Ovary (tissue), 10 donors: ENCODE measurements at places on chromosomes 1 and 21. TPM values are rescaled to one million over a fixed set of nuclear protein-coding genes. Genes with fewer than 3 reads are reported as not detected.

GRCh38 chr1:51660580-51660979 is 43.7 kb downstream of the OSBPL9 start:
- H3K4me1 ChIP-seq, result peaks cover 12% of the 10 kb centered on the region
- no peak for DNase-seq

- no peaks in the 10 kb centered on the region for H3K36me3 ChIP-seq
- no peak overlapping the region for H3K4me3 ChIP-seq
- H3K27ac ChIP-seq, result no peak overlapping the region
- H3K27me3 ChIP-seq, result no peaks in the 10 kb centered on the region
These were observed 384.5 kb upstream of the C1orf87 start for GRCh38 chr1:60458111-60458510.

DNA sequence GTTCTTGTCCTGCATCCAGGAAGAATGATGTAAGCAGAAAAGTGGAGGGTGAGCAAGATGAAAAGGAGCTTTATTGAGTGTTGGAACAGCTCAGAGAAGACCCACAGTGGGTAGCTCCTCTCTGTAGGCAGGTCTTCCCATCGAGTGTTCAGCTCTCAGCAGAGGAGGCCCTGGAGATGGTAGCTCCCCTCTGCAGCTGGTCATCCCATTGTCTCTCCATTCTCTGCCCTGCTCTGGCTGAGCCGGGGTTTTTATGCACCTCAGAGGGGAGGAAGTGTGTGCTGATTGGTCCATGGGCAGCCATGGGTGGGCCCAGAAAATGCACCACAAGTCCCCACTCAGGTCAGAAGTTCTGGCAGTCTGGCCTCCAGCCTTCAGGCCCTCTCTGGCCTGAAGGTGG is 713.7 kb downstream of the MATN1 start:
- no peaks in the 10 kb centered on the region for H3K4me1 ChIP-seq
- H3K27ac ChIP-seq, result no peak overlapping the region
- H3K36me3 ChIP-seq, result no peaks in the 10 kb centered on the region
- H3K27me3 ChIP-seq, result no peaks in the 10 kb centered on the region
- H3K4me3 ChIP-seq, result no peak overlapping the region

- H3K27ac ChIP-seq, result no peak overlapping the region
- no peaks in the 10 kb centered on the region for H3K36me3 ChIP-seq
- H3K4me1 ChIP-seq, result peaks cover 2% of the 10 kb centered on the region
These were observed 86.4 kb downstream of the RGL1 start for GRCh38 chr1:183891158-183891856.

DNA sequence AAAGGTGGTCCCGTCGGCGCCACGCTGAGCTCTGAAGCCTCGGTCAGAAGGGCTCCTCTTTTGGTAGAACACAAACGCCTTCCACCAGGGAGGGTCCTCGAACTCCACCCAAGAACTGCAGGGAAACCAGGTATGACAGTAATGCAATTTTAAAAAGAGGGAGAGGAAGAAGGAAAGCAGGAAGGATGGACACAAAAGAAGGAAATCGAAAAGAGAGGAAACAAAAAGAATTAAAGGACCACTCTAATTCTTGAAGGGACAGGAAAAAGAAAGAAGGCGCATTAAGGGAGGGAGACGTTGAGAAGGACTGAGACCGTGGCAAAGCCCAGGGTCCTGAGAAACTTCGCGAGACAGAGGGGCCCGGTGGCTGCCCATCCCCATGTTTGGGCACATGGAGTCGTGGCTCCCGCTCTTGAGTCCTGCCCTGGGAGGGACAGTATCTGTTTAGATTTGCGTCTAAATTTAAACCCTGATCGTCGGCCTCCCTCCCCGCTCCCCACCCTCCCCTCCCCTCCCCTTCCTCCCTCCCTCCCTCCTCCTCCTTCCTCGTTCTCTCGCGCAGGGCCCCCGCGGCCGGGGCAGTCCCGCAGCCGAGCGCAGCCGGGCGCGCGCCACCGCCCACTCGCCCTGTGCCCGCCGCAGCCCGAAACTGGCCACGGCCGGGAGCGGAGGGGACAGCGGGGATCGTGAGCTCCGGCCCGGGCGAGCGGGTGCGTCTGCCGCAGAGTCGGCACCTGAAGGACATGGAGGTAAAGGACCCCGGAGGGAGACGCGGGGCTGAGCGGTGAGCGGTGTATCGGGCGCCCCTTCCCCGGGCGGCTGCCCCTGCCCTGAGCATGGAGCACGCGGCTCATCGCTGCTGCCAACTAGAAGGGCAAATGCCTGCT is at the start of gene RCSD1:
TSS of gene RCSD1 (plus strand) at position 552 of the 887 bp plus-strand sequence. CDS start at position 744, 192 bp downstream.
- H3K4me3 ChIP-seq, result peak within 1 kb of the TSS; percentile 49
- H3K36me3 ChIP-seq, result no peaks in the 10 kb centered on the region
- peak; percentile 20 for DNase-seq
- H3K27ac ChIP-seq, result no peak within 1 kb of the TSS

GRCh38 chr1:188652678-188653077 is 1823.9 kb downstream of the PLA2G4A start:
- H3K27ac ChIP-seq, result no peak overlapping the region
- no peaks in the 10 kb centered on the region for H3K4me1 ChIP-seq
- DNase-seq, result no peak

GRCh38 chr1:154404984-154405746 is at the start of gene IL6R:
IL6R (plus strand) TSS chr1:154405343; CDS start chr1:154405630, 287 bp downstream.
- no peaks in the 10 kb centered on the region for H3K27me3 ChIP-seq
- no peaks in the 10 kb centered on the region for H3K36me3 ChIP-seq
- peak; percentile 89 for DNase-seq
- H3K4me3 ChIP-seq, result peak within 1 kb of the TSS; percentile 69

DNA sequence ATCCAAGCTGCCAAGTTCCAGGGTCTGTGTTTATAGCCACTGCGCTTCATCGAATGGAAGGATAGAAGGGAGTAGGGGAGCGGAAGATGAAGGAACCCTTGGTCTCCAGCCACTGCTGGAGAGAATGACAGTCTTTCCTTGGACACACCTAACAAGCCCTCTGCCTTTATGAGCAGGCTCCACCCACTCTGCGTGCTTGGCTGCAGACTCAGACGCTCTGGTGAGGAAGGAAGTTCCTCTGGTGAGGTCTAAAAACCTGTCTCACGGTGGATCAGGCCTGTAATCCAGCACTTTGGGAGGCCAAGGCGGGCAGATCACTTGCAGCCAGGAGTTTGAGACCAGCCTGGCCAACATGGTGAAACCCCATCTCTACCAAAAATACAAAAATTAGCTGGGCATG is 55.4 kb downstream of the MATN1 start:
- H3K36me3 ChIP-seq, result no peaks in the 10 kb centered on the region
- H3K4me3 ChIP-seq, result no peak overlapping the region
- no peak overlapping the region for H3K27ac ChIP-seq
- no peak for DNase-seq
- no peaks in the 10 kb centered on the region for H3K27me3 ChIP-seq
- H3K4me1 ChIP-seq, result no peaks in the 10 kb centered on the region

- no peaks in the 10 kb centered on the region for H3K27me3 ChIP-seq
- no peak overlapping the region for H3K4me3 ChIP-seq
- peaks cover 3% of the 10 kb centered on the region for H3K4me1 ChIP-seq
- no peaks in the 10 kb centered on the region for H3K36me3 ChIP-seq
- H3K27ac ChIP-seq, result no peak overlapping the region
These were observed 104.6 kb upstream of the L1TD1 start for GRCh38 chr1:62090016-62090415.

GRCh38 chr1:244835276-244836134 is at the start of gene COX20:
COX20 (plus strand) TSS chr1:244835658; CDS start chr1:244835715, 57 bp downstream.
- H3K36me3 ChIP-seq, result no peaks in the 10 kb centered on the region
- peaks cover 4% of the 10 kb centered on the region for H3K4me1 ChIP-seq
- peak; percentile 89 for DNase-seq
- H3K27ac ChIP-seq, result peak within 1 kb of the TSS; percentile 97

- no peaks in the 10 kb centered on the region for H3K36me3 ChIP-seq
- no peaks in the 10 kb centered on the region for H3K27me3 ChIP-seq
- H3K4me1 ChIP-seq, result no peaks in the 10 kb centered on the region
- no peak overlapping the region for H3K27ac ChIP-seq
These were observed 8.0 kb upstream of the LCE5A start for GRCh38 chr1:152502496-152503180.

- peaks cover 14% of the 10 kb centered on the region for H3K4me1 ChIP-seq
- H3K4me3 ChIP-seq, result peak overlapping the region; percentile 43
- H3K27me3 ChIP-seq, result no peaks in the 10 kb centered on the region
- peak; percentile 72 for DNase-seq
These were observed 458 bp downstream of the CRABP2 start for GRCh38 chr1:156704930-156705320.

GRCh38 chr1:65292861-65293593 is 16.3 kb upstream of the DNAJC6 start:
- H3K27me3 ChIP-seq, result no peaks in the 10 kb centered on the region
- no peak for DNase-seq
- H3K4me1 ChIP-seq, result no peaks in the 10 kb centered on the region
- no peaks in the 10 kb centered on the region for H3K36me3 ChIP-seq
- no peak overlapping the region for H3K27ac ChIP-seq

DNA sequence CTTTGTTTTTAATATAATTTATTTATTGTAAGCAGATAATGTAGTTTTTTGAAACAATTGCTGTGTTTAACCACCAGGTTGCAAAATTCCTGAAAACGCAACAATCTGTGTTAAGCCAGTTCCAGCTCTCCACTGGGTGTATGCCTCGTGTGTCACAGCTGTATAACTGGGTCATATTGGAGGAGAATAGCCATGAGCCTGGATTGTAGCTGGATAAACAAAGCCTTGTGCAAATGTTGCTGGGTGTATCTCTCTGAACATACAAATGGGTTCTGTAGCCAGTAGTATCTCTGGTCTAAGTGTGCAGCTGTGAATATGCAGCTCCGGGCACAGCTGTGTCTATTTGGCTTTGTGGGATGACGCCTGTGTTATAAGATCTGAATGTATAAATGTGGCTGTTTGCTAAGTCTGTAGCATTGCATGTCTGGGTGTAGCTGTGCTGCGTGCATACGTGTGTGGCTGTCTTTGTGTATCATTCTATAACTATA is 2.8 kb downstream of the TCEA3 start:
- H3K4me1 ChIP-seq, result peaks cover 21% of the 10 kb centered on the region
- H3K4me3 ChIP-seq, result no peak overlapping the region
- no peak for DNase-seq
- no peaks in the 10 kb centered on the region for H3K36me3 ChIP-seq
- H3K27ac ChIP-seq, result peak overlapping the region; percentile 90

DNA sequence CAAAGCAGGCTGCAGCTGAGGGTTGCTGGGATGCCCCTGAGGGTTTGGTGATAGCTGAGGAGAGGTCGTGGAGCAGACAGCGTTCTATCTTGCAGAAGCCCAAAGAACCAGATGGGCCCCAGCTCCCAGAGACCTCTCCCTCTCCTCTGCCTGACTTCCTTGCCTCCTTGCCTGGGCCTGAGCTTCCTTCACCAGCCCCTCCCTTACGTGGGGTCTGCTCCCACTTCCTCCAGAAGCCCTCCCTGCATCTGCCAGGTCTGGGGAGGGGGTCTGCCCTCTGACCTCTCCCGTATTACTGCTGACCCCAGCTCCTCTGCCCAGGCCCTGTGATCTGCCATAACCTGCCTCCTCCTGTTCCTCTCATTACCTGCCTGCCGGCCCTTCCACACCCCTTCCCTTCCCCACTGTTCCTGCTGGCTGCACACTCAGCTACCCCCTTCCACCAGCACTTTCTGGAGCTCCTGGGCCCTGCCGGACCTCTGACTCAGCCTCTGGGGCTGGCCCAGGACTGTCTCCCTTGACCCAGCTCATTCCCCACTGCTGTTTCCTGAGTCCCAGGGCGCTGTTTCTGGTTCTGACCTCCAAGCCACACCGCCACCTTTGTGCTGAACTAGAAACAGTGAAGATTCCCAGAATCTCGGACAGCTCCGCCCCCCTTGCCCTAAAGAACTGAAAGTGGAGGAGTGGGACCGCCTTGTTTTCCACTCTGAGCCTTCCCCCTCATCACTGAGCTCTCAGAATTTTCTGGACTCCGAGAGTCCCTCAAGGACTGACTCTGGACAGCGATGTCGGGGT is 237.7 kb upstream of the C1orf174 start:
- DNase-seq, result no peak
- H3K36me3 ChIP-seq, result no peaks in the 10 kb centered on the region
- no peaks in the 10 kb centered on the region for H3K4me1 ChIP-seq
- H3K27me3 ChIP-seq, result no peaks in the 10 kb centered on the region

DNA sequence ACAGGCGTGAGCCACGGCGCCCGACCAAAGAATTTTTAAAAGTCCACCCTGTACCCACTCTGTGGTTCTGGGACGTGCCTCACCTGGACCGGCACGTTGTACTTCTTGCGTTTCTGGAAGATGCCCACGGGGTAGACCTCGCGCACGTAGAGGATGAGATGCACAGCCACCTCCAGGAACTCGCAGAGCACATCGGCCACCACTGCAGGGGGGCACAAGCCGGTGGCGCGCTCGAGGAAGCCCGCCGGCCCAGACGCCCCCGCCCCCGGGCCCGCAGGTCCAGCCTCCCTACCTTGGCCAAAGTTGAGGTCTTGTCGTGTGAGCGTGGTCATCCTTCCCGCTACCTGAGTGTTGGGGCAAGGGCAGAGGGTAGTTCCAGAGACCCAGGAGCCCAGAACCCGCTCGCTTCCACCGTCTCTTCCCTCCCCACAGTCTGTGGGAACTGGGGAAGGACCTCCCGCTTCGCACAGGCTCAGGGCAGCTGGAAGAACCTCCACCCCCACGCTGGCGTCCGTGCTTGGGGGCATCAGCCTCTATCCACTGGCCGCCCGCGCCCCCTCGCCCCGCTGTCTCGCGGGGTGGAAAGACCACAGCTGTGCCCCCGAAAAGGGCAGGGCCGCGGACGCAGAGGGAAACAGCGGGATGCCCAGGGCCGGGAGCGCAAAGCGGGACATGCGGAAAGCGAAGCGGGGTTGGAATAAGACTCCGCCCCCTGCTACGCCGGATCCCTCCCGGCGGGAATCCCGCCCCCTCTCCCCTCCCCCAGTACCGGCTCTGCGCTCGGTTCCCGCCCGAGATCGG is 478 bp downstream of the MAD2L2 start:
- H3K27me3 ChIP-seq, result no peaks in the 10 kb centered on the region
- H3K4me1 ChIP-seq, result peaks cover 4% of the 10 kb centered on the region
- no peak for DNase-seq
- peak overlapping the region; percentile 66 for H3K4me3 ChIP-seq
- H3K27ac ChIP-seq, result peak overlapping the region; percentile 69
- H3K36me3 ChIP-seq, result no peaks in the 10 kb centered on the region

- no peaks in the 10 kb centered on the region for H3K36me3 ChIP-seq
- H3K27ac ChIP-seq, result no peak overlapping the region
- DNase-seq, result no peak
These were observed 35.6 kb downstream of the EEIG2 start for GRCh38 chr1:108595507-108595906.

The CELA2A gene
- 7.5 TPM for polyA plus RNA-seq

The AMY1B gene
- not detected for polyA plus RNA-seq

The SH2D5 gene
- polyA plus RNA-seq, result 0.15 TPM

The LIPI gene
- not detected for polyA plus RNA-seq

The CHI3L2 gene
- polyA plus RNA-seq, result 0.91 TPM

The C4BPB gene
- 20.3 TPM for polyA plus RNA-seq

The DCDC2B gene
- 0.05 TPM for polyA plus RNA-seq

The TBCE gene
- 22.9 TPM for polyA plus RNA-seq

The CD164L2 gene
- polyA plus RNA-seq, result not detected

The BCAN gene
- polyA plus RNA-seq, result 0.11 TPM
